Right lobe of liver (tissue), 6 donors: ENCODE measurements at places on chromosomes 5 and 9.

- DNase-seq: no peak
Measured at GRCh38 chr5:33299621-33300208, 141.1 kb upstream of the TARS1 start.

DNA sequence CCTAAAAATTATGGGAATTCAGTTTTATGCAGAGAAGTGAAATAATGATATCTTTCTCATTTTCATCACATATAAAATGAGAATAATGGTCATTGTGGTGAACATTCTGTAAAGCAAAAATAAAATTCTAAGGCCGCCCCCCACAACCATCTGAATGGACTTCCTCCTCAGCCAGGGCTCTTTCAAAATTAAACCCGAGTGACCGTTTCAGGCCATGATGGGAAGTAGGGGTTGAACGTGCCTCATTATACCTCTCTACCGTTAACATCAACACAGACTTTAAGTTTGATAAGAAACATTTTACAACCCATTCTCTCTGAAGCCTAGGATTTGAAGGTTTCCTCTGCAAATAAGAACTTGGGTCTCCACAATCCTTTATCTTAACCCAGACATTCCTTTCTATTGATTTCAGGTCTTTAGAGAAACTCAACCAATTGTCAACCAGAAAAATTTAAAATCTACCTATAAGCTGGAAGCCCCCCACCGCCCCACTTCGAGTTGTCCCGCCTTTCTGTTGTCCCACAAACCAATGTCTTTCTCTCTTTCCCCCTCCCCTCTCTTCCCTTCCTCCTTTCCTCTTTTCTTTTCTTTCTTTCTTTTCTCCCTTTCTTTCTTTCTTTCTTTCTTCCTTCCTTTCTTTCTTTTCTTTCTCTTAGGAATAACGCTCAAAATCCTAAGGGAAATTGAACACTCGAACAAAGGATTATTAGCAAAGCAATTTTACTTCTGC lies 1.7 kb upstream of the TMCO6 start:
- DNase-seq: no peak

- no peak for DNase-seq
Measured at GRCh38 chr9:133604214-133604613, 5.0 kb downstream of the FAM163B start.

DNA sequence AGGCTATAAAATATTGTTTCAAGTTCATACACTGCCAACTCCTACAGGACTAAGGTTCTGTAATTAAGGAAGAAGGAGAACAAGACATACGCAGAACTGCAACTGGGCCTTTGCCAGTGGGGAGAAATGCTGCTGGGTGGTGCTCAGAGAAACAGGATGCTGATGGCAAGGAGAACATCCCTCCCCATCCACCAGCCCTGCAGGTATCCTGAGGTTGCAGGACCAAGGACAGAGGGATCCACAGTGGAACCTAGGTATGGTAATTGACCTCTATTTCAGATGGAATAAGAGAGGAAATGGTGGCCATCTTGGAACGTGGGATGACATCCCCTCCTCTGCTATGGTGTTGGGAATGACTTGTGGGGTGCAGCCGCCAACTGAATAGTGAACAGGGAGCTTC lies 206.3 kb upstream of the S1PR3 start:
- DNase-seq: no peak

DNA sequence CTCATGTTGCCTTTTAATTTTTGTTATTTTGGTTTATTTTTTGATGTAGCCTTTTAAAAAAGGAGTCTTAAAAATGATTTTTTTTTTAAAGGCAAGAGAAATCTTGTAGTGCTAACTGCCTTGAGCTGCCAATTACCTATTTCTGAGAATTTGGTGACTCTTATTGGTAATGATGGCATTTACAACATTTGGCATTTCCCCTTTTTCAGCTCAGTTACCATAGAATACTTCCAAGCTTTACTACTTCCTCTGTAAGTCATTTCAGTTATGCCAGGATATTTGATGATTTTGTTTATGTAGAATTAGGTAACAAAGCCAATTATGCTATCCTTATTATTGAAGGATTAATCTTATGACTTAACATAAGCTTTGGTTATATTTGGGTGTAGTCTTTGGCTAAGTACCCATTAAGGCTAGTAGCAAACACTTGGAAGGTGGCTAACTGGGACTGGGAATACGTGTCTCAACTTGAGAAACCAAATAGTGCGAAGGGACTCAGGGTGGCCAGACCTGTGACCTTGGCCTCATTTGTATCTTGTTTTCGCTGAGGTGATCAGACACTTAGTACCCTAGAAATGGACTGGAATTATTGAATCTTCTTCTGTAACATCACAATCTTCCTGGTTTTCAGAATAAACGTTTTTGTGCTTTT lies 27.7 kb downstream of the CDC37L1 start:
- DNase-seq: no peak

DNA sequence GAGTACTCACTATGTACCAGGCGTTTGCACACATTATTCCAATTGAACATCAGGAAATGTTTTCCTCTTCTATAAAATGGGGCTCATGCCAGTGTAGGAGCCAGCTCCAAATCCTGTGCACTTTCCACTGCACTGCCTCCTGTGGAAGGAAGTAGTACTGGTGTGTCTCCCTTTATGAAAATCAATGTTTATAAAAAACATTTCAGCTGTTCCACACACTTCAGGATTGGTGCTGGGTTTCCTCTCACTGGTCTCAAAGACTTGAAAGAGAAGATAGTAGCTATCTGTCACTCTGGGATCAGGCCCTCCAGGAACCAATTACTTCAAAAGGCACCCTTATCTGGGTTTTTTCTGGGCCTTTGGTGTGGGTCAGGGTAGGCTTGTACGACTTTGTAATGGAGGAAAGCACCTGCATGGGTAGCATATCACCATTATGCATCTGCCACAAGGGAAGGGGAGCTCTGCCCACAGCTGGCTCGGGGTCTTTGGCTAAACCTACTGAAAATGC lies 32.5 kb downstream of the RAB14 start:
- no peak for DNase-seq

DNA sequence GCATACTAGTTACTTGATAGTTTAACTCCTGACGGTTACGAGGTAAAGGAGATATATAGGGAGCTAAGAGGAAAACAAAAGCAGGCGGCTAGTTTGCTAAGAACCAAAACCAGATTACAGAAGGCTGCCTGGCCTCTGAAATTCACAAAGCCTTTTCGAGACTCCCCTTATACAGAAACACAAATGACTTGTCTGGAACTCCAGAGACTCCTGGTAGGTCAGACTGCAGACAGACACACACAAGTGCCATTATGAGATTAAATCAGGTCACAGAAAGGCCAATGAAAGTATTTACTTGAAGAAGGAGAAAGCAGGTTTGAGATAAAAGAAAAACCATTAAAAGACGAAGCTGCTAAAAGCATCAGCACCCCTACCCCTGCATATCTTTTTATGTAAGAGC lies 142.5 kb upstream of the LRRTM2 start:
- no peak for DNase-seq

- no peak for DNase-seq
Measured at GRCh38 chr9:110443146-110443865, 105.6 kb upstream of the TXNDC8 start.

GRCh38 chr5:6792911-6793471 lies 79.8 kb downstream of the TENT4A start:
- DNase-seq: no peak

GRCh38 chr9:8961186-8961851 lies 1161.7 kb upstream of the DMAC1 start:
- peak; percentile 85 for DNase-seq

- no peak for DNase-seq
Measured at GRCh38 chr9:79799691-79800335, 228.0 kb downstream of the TLE4 start.

GRCh38 chr5:143168171-143168741 lies 235.2 kb downstream of the NR3C1 start:
- DNase-seq: no peak

DNA sequence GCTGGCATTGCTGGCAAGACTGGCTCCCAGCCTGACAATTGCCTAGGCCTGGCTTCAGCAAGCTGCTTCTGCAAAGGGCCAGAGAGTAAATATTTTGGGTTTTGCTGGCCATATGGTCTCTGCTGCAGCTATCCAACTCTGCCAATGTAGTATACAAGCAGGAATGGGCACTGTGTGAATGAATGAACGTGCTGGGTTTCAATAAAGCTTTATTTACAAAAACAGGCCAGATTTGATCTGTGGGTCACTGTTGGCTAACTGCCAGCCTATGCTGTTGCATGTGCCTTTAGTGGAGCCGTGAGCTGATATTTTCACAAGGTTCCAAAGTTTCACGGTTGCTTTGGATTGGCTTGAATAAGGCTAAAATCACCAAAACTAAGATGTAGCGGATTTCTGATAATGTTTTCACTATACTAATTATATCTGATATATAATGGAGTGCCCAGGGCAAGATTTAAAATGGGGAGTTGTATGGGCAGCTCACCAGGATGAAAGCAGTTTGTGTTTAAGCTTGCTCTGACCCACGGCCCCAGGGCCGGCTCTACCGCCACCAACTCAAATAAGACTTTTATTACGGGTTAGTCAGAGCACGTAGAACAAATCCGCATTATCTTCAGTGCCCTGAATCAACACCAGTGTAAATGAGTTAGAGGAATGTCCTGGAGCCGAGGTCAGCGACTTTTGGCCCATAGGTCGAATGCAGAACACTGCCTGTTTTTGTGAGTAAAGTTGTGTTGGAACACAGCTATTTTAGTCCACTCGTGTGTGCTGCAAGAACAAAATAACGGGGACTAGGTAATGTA lies 98.6 kb upstream of the DAP start:
- no peak for DNase-seq
